ENCODE measurements at places on chromosomes 7 and 10. TPM values are rescaled to one million over a fixed set of nuclear protein-coding genes. Genes with fewer than 3 reads are reported as not detected.
A peak's percentile ranks its signal among the peaks of the same experiment; 100 is the strongest.

DNA sequence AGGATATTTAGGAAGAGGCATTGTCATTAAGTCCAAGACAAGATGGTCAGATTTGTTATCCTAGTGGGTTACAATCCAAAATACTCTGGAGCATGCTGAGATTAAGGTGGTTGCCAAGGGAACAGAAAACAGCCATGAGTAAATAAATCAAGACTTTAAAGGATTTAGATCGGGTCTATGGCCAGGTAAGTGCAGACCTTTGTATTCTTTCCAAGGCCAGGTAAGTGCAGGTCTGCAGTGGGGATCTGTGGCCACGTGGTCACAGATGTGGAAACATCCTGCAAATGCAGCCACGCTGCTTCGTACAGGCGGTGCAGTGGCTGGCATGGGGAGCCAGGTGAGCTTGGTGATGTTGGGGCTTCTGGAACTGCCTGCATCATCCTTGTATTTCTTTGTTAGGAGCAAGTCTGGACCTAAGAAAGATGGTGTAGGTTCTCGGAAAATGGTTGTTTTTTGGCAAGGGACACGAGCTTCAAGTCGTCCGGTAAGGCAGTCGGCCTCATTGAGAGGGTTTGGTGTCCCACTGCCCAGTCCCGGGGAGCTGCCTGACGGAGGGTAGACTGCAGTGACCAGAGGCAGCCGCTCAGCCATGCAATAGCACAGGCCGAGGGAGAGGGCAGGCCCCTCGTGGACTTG is 21.8 kb downstream of the ZNF775 start:
- no peak for DNase-seq

- DNase-seq = no peak
Measured at GRCh38 chr10:117621196-117621595, 78.7 kb downstream of the EMX2 start.

DNA sequence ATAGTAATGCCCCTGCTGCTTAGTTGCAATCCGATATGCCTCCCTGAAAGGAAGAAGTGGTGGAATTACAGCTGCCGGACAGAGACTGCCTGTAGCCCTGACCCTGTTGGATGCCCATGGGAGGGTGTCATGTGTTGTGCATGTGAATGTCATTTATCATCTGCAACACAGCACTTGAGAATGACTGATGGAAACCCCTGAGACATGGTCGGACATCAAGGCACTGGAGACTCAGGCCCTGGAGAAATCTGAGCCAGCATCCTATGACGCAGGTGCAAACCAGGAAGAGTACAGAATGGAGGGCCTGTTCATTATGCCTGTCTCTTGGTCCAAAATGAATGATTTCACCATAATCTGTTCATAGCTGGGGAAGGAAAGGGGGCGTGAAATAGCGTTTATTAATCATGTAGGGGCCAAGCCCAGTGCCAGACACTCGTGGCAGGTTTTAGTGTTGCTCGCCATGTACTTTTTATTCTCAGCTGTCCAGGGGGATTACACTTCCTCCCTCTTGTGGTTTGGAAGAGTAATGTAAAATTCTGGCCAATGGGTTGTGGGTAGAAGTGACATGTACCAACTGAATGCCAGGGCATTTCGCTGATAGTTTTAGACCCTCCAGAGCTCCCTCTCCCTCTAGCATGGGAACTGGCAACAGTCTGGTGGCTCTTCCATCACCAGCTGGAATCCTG is 23.0 kb upstream of the LEP start:
- DNase-seq = peak; percentile 39

The MACC1 gene
- polyA plus RNA-seq = 0.39 TPM

The EEPD1 gene
- polyA plus RNA-seq = 14.2 TPM

The VKORC1L1 gene
- polyA plus RNA-seq = 24.4 TPM

The LIPK gene
- not detected for polyA plus RNA-seq

The CAPZA2 gene
- 174 TPM for polyA plus RNA-seq

The FAM24B gene
- 3.6 TPM for polyA plus RNA-seq

The CALML3 gene
- polyA plus RNA-seq = 0.79 TPM

All from muscle of leg (tissue), 16 donors.